ENCODE measurements at places on chromosomes 7 and 10.

DNA sequence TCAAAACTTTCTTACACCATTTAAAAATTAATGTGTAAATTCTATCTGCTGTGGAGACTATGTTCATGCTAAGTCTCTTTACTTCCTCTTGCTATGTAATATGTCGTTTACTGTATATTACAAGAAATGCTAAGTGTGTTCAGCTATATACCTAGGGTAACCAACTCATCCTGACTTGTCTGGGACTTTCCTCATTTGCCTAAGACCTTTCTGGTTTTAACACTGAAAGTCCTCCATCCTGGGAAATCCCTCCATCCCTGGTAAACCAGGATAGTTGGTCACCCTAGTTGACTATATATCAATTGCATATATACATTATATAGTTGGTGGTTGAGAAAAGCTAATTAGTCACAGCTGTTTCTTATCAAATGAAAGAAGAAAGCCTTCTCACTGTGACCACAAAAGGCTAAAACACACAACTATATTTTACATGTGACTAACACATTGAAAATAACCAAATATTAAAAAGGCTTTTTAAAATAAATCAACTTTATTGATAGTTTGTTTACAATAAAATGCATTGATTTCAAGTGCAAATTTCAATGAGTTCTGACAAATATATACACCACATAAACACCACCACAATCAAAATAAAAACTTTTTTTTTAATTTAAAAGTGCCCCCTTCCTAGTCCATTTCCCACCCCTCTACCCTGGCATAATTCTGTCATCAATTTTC is 167.7 kb upstream of the INHBA start:
- no peak for DNase-seq

DNA sequence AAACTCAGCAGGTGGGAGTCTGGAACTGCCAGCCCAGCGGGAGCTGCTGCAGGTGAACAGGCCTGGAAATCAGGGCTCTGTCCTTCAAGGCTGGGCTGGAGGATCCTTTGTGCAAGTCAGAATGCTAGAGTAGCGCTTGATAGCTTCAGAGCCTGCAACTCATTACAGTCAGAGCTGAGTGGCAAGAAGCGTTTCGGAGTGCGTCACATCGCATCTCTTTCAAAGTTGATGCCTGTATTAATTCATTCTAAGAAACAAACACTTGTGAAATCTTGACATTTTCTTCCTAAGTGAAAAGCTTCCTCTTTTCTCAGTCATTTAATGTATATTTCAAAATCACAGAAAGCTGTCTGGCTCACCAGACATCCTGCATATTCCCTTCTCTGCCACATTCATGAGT is 121.2 kb upstream of the NPS start:
- DNase-seq = no peak

DNA sequence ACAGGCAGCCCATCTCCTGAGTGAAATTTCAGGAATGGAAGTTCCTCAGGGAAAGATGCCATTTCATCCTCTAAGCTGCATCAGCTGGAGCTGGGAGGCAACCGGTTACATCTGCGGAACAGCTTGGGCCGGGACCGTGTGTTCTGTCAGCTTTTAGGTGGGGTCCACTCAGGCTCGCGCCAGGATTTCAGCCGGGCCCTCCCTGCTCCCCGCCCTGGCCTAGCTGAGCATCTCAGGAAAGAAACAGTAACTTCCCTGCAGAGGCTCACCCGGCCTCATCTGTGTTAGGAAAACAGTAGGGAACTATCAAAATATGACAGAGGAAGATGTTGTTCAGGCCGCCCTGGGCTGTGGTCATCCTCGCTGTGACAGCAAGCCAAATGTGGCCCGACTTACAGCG is 110.4 kb downstream of the TRIL start:
- DNase-seq = no peak

- no peak for DNase-seq
These were observed 244.1 kb downstream of the FRMD4A start for GRCh38 chr10:14086596-14086995.

GRCh38 chr10:129709627-129710509 is 242.8 kb downstream of the MGMT start:
- no peak for DNase-seq

- no peak for DNase-seq
These were observed 727 bp upstream of the PDSS1 start for GRCh38 chr10:26696786-26697162.

- no peak for DNase-seq
These were observed 5.7 kb upstream of the ZYX start for GRCh38 chr7:143375298-143376034.

DNA sequence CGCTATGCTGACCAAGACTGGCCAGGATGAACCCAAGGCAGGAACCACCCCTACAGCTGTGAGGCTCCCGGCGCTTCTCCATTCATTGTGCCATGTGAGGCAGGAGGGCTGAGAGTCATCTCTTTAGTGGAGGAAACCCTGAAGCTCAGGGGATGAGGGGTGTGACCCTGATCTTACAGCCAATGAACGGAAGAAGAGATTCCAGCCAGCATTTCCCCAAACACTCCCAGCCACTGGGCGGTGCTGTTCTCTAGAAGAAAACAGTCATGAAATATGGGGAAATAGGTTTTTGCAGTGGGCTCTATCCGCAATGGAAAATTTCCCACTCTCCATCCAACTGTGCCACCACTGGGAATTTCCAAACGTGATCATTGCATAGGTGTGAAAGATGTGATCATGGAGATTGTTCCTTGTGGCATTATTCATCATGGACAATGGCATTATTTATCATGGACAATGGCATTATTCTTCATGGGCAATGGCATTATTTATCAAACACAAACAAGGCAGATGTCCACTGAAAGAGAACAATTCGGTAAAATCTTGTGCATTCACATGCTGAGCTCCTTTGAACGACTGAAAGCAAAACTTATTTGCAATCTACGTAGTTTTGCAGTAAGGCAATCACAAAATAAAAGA is 14.0 kb upstream of the SLC18A2 start:
- no peak for DNase-seq

GRCh38 chr7:151398446-151399304 is 11.2 kb downstream of the WDR86 start:
- no peak for DNase-seq

- no peak for DNase-seq
These were observed 6.0 kb downstream of the ADD3 start for GRCh38 chr10:110013630-110014293.

DNA sequence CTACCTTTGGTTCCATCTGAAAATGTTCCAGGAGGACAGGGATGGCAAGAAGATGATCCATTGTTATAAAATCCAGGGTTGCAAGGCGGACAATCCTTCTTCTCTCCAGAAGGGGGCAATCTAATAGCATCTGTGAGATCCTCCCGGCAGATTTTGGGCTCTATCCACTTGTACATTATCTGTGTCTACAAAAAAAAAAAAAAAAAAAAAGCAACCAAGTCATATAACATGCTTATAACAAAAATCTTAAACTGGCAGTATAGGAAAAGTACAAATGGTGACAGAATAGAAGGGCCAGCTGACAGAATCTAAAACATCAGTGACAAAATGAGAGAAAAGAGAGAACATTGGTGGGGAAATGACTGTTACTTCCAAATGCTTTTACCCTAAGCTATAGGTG is 132.7 kb downstream of the ELAPOR2 start:
- DNase-seq = no peak

DNA sequence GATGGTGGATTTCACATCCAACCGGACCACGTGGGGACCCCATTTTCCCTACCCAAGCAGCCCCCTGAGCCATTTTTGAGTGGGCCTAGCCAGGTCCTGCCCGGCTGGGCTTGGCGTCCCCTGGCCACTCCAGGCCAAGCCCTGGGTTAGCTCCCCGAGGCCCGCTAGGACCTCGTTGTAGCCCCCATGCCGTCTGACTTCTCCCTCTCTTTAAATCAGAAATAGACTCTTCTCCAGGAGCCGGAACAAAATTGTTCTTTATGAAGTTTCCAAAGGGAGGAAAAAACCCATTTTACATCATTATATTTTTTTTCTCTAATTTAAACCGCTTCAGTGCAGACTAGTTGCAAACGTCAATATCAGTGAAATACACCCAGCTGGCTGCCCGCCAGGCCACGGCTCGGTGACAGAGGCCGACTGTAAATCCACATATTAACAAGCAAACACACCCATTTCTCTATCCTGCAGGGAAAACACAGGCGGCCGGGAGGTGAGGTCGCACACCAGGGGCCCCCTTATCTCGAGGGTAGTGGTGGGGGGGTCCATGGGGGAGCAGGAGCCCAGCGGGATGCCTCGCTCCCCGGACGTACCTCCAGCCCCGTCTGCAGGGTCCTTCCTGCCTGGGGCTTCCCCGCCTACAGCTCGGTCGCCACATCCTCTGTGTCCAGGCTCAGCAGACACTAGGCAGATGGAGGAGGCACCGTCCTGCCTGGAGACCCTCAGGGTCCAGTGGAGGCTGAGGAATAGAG is 72.7 kb downstream of the ELFN1 start:
- DNase-seq = no peak

- no peak for DNase-seq
These were observed 13.6 kb upstream of the SMC3 start for GRCh38 chr10:110553905-110554304.

- DNase-seq = no peak
These were observed 260.1 kb downstream of the TRIL start for GRCh38 chr7:28697913-28698563.

DNA sequence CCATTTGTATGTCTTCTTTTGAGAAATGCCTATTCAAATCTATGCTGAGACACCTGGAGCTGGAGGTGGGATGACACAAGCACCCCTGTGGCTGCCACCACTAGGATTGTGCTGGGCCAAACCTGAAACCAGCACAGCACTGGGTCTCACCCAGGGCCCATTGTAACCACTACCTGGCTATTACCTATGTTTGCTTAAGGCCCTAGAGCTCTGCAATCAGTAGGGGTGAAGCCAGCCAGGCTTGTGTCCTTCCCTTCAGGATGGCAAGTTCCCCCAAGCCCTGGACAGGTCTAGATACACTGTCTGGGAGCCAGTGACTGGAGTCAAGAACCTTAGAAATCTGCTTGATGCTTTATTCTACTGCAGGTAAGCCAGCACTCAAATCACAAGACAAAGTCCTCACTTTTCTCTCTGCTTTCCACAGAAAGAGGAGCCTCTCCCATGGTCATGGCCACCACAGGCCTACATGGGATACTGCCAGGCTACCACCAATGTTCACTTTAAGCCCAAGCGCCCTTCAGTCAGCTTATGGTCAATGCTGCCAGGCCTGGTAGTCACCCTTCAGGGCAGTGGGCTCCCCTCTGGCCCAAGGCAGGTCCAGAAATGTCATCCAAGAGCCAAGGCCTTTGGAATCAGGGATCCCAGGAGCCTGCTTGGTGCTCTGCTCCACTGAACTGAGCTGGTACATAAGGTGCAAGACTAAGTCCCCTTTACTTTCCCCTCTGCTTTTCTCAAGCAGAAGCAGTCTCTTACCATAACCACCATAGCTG is 105.3 kb downstream of the BMS1 start:
- DNase-seq = no peak

- no peak for DNase-seq
These were observed 120.2 kb downstream of the MAD1L1 start for GRCh38 chr7:2112261-2113198.

DNA sequence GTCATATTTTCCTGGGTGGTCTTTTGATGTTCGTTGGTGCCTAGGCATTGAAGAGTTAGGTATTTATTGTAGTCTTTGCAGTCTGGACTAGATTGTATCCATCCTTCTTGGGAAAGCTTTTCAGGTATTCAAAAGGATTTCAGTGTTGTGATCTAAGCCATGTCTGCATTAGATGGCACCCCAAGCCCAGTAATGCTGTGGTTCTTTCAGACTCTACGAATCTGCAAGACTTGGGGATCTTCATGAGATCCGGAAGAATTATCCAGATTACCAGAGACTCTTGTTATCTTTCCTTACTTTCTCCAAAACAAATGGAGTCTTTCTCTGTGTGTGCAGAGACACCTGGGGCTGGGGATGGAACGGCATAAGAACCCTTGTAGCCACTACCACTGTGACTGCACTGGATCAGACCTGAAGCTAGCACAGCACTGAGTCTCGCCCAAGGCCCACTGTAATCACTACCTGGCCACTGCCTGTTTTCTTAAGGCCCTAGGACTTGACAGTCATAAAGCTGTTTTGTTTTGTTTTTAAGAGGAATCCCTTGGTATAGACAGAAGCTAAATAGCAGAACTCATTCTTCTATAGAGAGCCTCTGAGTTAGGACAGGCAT is 75.5 kb downstream of the MARCHF5 start:
- DNase-seq = no peak

DNA sequence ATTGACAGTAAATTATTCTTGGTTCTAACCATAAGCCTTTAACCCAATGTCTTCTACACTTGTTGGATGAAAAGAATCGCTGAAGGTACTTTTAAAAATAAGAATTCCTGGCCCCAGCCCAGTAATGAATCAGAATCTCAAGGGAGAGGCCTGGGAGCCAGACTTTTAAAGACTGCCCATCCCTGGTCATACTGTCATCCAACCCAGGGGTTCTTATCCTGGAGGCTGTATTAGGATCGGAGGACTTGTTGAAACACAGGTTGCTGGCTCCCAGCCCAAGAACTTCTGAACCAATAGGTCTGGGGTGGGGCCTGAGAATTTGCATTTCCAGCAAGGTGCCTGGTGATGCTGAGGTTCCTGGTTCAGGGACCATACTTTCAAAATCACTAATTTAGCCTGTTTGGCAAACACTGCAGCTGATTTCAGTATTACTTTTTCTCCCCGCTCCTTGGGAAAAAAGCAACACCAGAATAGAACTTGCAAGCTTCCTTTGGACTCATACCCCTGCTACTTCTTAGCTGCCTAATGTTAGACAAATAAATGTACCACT is 79.5 kb upstream of the FAM133B start:
- DNase-seq = no peak

DNA sequence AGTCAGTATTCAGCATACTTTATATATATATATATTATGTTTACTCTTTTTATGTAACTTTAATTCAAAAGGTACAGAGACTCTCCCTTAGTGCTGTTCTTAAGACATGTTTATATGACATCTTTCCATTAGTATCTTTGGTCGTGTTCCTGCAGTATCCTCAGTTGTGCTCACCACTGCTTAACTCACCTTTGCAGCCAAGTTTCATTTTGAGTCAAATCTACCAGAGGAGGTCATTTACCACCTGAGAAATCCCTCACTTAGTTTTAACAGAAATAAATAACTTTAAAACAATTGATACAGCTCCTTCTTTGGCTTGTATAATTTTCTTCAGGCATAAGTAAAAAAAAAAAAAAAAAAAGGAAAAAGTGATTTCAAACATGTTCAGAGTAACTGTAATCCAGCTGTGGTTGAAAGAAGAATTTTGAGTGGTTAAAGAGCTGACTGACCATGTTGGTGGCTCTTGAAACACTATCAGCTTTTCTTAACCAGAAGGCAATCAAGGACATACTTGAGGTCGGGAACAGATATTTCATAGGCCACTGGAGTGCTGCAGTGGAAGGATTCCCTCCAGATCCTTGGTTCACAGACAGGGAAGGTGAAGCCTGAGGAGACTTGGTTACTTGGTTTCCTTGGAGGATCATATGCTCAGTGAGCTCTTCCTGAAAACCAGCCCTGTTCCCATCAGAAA is 116.8 kb downstream of the AUTS2 start:
- no peak for DNase-seq

- no peak for DNase-seq
These were observed 186.4 kb downstream of the FAM107B start for GRCh38 chr10:14588084-14588937.

Measured in NCI-H1417 treated with DMSO at 0.1 percent for 48 hours (cell line).